Putamen (tissue), 1 donor: ENCODE measurements at places on chromosomes 7 and 10.

DNA sequence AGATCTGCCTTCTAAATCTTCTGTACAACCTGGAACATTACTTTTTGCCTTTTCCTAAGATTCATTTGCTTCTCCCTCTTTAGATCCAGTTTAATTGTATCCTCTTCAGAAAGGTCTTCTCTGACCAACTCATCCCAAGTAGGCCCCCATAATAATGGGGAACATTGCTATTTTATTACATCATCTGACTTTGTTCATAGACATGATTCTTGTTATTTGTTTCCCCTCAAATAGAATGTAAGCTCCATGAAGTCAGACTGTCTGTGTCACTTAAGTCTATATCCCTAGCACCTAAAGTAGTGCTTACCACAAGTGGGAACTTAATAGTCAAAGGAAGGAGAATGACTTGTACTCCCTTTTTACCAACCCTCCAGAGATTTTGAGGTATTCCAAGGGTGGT is 37.5 kb downstream of the LUC7L2 start:
- DNase-seq = no peak

DNA sequence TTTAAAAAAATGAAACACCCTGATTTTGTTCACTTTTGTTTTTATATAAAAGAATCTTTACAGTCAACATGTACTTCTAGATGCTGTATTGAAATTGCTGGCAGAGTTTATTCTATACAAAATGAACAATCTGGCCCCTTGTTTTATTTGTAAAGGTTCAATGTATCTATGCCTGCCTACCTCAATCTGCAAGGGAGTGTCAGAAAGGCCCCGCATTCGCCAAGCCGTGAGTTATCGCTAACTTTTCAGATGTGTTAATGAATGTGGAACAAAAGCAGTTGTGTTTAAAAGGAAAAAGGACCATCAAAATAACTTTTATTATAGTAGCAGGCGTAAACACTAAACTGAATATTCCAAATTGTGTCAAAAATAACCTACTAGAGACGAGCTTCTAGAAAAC is 14.6 kb downstream of the LUC7L2 start:
- DNase-seq = no peak

DNA sequence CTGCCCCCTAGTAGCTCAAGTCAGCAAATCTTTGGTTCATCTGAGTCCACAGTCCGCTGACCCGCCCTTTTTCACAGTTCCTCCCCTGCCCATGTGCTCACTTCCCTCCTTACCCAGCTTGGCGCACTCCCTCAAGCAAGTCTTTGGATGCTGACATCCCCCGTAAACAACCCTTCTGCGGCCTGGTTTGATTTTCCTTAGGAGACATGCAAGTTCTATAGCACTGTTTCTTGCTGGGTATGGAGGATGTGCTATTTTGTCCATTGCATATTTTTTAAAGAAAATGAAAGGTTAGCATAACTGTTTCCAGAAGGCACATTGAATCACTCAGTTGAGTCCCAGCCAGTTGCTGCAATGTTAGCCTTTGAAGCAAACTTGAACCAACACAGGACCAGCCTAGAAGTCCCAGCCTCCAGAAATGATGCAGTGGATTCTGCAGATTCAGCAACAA is 38.2 kb downstream of the HTRA1 start:
- no peak for DNase-seq

- DNase-seq = no peak
Measured at GRCh38 chr10:126131341-126131740, 235.0 kb downstream of the FANK1 start.

DNA sequence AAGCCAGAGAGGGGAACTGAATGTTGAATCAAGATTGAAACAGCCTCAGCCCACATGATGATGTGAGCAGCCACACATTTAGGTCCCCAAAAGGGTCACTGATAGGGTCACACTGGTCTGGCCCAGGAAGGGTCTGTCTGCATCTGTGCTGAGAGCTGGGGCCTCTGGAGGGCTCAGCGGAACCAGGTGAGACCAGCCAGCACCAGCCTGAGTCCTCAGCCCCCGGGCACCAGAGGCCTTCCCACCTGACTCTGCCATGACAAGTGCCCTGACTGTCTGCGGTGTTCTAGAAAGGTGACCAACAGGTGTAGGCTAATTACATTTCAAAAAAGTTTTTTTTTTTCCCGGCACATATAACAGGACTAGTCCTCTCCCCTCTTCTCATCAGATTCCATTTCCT is 76.2 kb downstream of the WDR11 start:
- DNase-seq = no peak

GRCh38 chr7:156309016-156309620 is 331.5 kb upstream of the RNF32 start:
- peak; percentile 59 for DNase-seq

- DNase-seq = peak; percentile 23
Measured at GRCh38 chr7:36606976-36607720, 117.1 kb downstream of the AOAH start.

DNA sequence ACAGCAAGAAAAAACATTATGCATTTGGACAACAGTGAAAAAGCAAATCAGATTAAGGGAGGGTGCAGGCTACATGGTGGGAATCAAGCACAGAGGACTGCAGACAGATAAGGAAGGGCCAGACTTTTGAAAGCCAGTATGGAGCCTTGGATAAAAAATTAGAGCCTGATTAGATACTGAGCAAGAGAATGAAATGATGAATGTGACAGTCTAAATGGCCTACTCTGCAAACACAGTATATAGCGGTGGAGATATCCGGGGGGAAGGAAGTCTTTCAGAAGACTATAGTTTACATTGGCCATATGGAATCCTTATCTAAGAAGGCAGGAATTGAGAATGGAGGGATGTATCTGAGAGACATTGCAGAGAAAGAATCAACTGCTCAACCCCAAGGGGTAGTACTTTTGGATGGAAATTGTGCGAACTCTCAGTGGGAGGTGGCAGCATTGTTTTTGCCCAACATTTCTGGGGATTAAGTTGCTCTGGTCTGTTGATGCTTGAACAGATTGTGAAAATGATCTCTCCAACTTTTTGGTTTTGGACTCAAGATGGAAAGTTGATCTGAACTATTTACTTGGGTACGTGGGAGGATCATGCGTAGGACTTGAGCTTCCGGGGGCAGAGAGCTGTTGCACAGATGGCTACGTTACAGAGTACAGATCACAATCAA is 39.4 kb upstream of the CHCHD3 start:
- DNase-seq = no peak

DNA sequence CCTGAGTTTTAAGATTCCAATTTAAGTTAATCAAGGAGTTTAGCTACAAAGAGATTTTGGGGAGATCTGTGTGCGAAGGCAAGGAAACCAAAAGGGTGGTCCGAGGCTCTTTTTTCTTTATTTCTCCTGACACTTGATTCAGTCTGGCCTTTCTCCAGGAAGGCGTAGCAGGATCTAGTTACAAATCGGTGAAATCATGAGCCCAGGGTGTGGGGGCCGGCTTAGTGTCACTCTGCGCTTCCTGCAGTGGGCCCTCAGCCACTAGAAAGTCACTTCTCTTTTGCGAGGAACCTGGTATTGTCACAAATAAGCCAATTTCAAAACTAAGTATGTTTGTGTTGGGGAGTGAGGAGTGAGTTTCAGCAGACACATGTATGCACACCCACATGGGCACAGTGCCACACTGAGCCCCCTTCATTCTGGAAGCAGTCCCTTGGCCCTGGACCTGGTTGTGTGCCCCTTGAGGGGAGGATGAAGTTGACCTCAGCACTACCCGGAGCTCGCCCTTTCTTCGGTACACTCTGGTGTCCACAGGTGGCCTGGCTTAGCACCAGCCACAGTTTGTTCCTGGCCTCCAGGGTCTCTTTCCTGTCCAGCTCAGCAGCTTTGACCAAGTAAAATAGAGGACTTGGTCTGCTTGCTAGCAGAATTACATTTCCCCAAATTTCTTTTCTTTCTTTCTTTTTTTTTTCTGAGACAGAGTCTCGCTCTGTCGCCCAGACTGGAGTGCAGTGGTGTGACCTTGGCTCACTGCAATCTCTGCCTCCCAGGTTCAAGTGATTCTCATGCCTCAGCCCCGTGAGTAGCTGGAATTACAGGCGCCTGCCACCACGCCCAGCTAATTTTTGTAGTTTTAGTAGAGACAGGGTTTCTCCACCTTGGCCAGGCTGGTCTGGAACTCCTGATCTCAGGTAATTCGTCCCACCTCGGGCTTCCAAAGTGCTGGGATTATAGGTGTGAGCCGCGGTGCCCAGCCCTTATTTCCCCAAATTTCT is 84.0 kb upstream of the BTBD16 start:
- DNase-seq = no peak

DNA sequence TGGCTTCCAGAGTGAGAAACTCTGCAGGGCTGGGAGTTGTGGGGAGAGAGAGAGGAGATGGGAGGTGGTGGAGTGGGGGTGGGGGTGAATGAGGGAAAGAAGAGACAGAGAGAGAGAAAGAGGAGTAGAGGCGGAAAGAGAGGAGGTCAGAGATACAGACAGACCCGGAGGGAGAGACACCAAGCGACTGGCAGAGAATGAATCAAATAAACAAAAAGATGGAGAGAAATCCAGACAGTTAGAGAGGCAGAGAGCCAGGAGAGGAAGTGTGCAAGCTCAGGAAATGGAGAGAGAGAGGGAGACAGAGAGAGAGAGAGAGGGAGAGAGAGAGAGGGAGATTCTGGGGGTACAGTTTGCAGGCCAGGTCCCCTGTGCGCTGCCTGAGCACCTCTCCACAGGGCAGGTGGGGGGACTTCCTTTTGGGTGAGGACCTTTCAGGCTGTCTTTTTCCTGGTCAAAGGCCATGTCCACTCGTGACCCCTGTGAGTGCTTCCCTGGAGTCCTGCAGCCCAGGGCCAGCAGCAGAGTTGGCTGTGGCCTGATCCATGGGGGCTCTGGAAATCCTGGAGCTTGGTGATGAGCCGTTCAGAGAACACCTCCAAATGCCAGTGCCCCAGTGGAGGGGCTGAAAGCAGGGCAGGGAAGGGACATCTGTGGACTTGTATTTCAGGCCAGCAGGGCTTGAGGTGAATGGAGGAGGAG is 25.0 kb upstream of the PCBD1 start:
- no peak for DNase-seq

DNA sequence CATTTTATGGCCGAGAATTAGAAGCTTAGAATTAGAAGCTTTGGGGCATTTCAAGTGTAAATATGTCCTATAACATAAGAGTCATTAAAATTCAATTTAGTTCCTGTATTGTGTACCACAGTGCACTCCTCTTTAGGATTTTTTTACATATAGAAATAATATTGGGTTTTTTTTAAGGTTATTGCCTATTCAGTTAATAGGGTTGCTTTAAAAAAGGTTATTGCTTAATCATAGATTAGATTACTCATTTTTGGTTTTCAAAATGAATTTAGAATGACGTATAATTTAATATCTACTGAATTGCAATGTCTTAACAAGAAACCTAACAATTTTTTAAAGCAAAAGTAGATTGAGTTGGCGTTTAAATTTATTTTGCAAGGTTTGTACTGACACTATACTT is 34.1 kb downstream of the NOC3L start:
- DNase-seq = no peak
